ENCODE measurements at places on chromosomes 16 and 17.

DNA sequence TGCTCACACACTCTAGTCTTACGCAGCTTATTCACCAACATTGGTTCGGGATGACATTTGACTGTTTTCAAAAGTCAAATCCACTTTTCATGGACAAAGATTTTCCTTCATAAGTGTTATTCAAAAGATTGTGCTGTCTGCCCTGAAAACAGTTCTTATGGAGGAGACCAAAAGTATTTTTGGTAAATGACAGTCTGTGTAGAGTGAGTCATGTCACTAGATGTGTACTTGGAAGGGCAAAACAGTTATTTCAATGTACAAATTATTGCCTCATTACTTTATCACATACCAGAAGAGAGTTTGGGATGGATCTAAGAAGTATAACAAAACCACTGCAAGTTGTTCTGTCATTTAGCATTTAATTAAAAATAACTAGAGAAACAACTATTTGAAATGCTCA, 265.6 kb downstream of the CDH13 start:
- DNase-seq: no peak

- DNase-seq: no peak
Measured at GRCh38 chr17:31550389-31551056, 159.0 kb downstream of the RAB11FIP4 start.

DNA sequence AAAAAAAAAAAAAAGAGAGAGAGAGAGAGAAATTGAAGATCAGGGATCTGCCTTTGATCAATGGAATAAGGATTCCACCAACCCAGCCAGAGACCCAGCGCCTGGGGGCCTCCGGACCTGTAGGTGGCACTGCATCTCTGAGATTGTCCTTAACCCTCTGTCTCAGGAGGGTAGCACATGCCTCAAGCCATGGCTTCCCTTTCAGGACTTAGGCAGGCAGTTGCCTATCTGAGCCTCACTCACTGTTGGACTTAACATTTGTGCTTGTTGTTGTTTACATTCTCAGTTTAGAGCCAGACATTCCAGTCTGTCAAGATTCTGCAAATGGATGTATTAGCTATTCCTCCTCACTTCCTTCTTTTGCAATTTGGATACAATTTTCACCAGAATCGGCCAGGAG, 5.1 kb upstream of the SCNN1B start:
- DNase-seq: no peak

DNA sequence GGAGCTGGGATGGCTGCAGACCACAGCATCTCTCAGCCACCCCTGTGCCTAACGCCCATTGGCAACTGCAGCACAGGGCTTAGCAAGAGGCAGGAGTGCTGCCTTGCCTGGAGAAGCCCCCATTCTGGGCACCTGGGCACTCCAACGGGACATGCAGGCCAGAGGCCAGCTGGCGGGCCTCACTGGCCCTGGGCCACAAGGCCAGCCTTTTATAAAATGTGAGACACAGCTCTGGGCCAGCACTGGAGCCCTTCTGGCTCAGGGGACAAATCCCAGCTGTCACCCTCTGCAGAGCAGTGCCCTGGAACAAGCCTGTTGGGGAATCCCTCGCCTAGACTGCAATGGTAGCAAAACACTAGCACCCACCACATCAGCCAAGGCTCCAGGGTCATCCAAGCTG, 171.8 kb downstream of the WSCD1 start:
- no peak for DNase-seq

DNA sequence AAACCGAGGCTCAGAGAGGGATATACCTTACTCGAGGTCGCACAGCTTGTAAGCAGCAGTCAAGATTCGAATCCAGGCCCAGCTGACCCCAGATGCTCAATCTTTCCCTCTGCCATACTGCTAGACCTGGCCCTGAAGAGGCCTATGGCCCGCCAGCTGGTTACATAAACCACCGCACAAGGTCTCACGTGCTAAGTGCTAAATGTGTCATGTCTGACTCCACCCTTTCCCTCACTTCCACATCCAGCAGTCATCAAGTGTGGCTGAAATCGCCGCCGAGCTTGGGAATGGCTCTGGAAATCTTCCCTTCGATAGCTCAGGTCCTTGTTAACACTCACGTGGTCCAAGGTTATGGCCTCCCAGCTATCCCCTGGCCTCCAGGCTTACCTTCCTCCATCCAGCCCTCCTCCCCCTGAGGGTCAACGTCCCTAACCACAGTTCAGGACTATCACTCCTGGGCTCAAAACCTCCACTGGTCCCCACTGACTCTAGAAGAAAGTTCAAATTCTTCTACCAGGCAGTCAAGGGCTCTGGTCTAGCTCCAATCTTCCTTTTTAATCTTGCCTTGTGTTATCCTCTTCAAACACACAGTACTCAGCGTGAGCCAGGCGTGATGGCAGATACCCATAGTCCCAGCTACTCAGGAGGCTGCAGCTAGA, 3.5 kb downstream of the ZBTB4 start:
- DNase-seq: peak; percentile 55

- DNase-seq: no peak
Measured at GRCh38 chr16:52114379-52114778, 432.6 kb downstream of the TOX3 start.

DNA sequence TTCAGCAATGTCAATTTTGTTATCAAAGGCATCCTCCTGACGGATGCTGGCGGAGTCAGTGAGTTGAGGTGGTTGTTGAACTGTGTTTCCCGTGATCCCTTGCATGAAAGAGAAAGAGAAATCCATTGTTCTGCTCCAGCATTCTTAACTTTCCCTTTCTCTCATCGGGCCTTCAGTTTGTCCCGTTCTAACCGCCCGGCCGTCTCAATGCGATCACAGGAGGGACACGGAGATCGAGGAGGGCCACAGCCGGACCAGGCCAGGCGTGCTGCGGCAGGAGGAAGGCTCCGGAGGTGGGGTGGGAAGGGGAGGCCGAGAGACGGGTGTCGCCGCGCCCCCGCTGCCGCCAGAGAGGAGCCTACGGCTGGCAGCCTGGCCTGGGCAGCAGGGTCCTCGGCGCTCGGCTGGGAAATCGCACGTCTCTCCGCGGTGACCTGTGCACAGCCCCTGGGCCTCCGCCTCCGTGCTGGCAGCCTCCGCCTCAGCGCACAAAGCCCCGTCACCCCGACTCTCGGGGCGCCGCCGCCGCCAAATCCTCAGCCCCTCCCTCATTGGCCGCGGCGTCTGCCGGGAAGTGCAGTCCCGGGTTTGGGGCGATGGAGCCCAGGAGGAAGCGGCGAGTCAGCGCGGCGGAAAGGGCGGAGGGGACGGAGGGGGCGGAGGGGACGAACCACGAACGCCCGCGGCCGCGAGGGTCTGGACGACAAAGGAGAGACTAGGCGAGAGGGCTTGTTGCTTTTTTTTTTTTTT, 38.1 kb downstream of the SOST start:
- peak; percentile 76 for DNase-seq

- no peak for DNase-seq
Measured at GRCh38 chr16:83517398-83517797, 290.4 kb upstream of the HSBP1 start.

DNA sequence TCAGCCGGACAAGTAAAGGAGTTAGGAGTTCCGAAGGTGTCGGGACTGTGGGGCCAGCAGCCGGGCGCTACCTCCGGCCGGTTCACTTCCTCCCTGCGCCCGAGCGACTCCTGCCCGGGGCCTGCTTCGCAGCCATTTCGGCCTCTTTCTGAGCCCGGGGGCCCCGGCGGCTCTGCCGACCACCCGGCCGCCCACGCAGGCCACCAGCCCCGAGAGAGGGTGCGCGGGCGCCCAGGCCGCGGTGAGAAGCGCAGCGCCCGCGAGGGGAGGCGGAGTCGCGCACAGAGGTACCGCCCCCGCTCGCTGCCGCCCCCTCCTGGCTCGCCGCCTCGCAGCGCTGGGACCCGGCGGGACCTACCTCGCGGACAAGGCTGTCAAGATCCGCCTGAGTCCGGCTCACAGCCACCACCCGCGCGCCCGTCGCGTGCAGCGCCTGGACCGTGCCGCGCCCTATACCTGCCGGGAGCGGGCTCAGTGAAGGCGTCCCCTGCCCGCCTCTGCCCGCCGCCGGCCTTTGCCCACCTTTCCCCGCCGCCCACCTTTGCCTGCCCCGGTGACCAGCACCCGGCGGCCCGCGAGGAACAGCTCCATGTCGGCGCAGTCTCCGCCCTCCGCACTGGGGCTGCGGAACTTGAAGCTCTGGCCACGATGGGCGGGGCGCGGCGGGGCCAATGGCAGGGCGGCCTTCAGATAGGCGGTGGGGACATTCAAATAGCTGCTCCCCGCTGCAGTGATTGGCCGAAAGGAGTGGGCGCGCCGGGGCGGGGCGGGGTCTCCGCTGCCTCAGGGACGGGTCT, at the start of gene DCXR:
Gene DCXR, minus strand, starts transcription at position 606 of the 797 bp plus-strand sequence. Its CDS starts 15 bp downstream, at position 591.
- DNase-seq: peak; percentile 96

DNA sequence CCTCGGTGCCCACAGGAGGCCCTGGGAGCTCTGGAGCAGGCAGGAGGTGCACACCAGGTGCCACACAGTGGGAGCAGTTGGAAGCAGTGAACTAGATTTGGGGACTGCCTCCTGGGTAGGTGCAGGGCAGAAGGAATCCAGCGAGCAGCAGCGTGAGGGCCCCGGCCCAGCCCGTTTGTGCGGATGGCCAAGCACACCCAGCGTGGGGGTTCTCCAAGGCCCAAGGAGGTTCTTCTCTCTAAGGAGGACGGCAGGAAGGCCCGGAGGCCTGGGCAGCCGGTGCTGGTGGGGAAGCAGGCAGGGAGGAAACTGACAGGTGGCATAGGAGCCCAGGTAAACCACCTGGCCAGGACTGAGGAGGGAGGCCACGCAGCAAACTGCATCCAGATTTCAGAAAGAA, 17.0 kb downstream of the SOX8 start:
- no peak for DNase-seq

- DNase-seq: no peak
Measured at GRCh38 chr16:70611224-70611598, 35.1 kb upstream of the IL34 start.

DNA sequence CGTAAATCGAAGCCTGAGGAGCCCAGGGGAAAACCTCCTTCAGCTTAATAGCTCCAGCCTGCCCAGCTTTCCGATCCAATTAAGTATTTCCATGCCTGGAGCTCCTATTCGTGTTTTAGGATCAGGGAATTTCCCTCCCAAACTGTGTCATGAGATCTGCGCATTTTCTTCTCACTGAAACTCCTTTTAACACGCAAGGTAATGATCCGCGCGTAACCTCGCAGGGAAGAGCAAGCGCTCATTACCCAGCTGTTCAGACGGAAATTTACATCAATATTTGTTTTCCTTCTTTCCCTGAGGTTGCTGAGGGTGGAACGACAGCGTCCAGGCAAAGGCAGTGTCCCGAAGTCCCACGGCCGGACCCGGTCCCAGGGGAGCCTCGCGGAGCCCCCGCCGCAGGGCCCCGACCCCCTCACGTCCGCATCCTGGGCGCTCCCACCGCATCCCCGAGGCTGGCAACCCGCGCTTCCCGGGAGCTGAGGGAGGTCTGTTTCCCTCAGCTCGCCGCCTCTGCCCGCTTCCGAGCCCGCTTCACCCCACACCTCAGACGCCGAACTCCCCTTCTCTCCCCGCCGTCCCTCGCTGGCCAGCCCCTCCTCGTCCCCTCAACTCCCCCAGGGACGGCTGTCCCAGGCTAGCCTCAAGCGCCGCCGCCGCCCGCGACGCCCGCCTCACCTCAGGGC, 415 bp downstream of the ABCA5 start:
- DNase-seq: peak; percentile 2

- no peak for DNase-seq
Measured at GRCh38 chr16:2784358-2785100, 2.8 kb downstream of the PRSS33 start.

DNA sequence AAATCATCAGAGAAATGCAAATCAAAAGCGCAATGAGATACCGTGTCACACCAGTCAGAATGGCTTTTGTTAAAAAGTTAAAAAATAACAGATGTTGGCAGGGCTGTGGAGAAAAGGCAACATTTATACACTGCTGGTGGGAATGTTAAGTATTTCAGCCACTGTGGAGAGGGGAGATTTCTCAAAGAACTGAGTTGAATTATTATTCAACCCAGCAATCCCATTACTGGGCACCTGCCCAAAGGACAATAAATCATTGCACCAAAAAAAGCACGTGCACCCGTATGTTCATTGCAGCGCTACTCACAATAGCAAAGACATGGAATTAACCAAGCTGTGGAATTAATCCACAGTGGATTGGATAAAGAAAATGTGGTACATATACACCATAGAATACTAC, 204.7 kb downstream of the HS3ST4 start:
- no peak for DNase-seq

DNA sequence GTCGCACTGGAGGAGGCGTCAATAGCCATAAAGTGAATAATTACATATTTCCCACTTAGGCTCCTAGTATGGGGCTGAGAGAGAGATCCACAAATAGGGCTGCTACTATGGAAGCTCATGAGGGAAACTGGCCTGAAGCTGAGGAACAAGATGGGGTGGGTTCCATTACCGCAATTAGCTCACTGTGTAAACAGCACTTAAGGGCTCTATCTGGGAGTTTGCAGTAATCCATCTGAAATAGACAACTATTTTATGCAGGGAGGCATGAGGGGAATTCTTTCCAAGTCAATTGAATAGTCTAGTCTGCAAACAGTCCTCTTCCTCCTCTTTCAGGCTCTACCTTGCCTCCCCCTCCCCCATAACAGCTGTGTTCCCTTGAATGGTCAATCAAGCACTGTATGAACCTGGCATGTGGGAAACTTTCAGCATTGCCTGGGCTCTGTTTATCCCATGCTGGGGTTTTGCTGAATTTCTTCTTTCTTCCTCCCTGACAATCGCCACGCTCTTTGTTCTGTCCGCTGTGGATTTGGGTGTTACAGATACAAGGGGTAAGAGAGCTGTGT, 56.1 kb upstream of the MAF start:
- DNase-seq: no peak

DNA sequence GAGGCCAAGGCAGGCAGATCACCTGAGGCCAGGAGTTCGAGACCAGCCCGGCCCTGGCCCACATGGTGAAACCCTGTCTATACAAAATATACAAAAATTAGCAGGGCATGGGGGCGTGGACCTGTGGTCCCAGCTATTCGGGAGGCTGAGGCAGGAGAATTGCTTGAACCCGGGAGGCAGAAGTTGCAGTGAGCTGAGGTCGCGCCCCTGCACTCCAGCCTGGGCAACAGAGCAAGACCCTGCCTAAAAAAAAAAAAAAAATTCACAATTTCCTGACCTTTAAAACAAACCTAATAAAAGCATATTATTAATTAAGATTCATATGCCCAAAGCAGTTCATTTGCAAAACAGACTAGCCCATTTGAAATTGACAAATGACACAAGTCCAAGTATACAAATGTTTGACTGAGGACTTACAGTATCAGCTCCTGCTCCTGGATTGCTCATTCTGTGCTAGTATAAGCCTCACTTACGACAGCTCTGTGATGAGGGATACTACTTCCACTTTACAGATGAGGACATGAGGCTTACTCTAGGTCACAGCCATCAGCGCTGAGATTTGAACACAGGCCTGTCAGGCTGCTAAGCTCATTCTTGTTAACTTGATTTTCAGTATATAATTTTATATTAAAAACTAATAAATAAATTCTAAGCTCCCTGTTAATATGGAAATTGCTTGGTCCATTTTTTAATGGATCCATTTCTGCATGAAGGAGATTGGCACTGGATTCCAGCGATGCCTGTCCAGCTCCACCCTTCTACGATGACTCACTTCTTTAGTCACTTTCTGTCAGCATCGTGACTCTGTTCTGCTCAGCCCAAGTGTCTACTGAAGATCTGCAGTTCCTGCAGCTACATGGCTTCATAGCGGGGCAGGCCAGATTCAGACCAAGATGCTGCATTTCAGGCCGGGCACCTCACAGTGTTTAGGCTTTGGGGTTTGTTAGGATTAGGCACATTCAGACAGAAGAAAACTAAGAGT, 88.2 kb downstream of the WDR59 start:
- no peak for DNase-seq

- no peak for DNase-seq
Measured at GRCh38 chr16:80259290-80259805, 281.4 kb upstream of the DYNLRB2 start.
